ENCODE measurements at places on chromosomes 16 and 17.

DNA sequence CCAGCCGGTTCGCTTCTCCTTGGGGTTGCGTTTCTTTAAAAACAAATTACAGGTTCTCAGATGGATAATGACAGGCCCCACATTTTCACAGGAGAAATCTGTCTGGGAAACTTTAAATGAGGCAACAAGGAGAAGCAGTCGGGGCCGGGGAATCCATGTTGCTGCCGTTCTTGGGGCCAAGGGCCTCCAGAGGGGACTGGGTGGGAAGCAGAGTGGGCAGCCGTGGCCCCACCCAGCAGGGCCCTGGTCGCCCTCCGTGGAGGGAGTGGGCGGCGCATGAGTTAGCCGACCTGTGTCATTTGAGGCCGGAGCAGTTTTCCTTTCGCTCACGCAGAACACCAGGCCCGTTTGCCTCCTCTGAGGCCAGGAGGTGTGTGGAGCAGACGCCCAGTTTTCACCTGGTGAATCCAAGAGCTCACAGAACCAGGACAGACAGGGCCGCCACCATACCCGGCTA lies 207.7 kb upstream of the CIBAR2 start:
- DNase-seq = no peak

- DNase-seq = no peak
Measured at GRCh38 chr17:34308371-34308770, 10.9 kb upstream of the CCL8 start.

- no peak for DNase-seq
Measured at GRCh38 chr17:64074704-64075426, 54.4 kb upstream of the ICAM2 start.

DNA sequence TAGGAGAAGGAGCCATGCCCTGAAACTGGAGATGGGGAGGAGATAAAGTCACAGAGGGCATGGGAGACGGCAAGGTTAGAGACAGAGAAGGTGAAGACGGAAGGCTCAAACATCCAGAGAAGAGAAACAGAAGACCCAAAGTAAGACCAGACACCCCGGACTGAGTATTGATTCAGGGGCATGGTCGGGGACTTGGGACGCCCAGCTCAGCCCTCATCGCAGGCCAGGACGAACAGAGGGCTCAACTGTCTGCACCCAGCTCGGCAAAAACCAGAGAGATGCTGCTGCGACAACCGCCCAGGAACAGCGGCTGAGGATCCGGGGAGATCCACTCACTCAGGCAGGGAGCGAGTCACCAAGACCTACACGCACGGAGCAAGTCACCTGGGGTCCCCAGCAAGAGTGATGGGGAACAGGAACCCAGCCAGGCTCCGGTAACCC lies 999 bp downstream of the XYLT1 start:
- no peak for DNase-seq

DNA sequence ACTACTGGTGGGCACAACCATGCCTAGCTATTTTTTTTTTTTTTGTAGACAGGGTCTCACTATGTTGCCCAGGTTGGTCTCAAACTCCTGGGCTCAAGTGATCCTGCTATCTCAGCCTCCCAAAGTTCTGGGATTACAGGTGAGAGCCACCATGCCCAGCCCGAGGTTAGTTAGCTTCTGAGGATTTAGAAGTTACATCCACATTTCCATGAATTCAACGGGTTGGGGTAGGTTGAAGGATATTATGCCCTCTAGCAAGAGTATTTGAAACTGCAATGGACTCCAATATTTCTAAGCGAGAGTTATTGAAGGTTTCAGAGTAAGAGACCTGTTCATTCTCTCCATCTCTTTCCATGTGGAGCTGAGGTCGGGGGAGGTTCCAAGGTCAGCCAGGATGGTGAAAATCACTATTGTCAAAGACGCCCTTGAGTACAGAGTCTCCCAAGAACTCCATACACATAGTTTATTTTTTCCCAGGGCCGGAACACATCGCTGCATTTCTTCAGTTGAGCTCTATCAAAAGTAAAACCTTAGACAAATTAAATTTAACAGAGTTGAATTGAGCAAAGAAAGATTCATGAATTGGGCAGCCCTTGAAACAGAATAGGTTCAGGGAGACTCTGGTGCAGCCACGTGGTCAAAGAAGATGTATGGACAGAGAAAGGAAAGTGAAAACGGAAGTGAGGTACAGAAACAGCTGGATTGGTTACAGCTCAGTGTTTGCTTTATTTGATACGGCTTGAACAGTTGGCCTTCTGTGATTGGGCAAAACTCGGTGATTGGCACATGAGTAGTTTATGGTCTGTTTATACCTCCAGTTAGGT lies 19.0 kb upstream of the ITPRIPL2 start:
- no peak for DNase-seq

Data from NCI-H2081 treated with DMSO at 0.1 percent for 48 hours (cell line).